ENCODE measurements at places on chromosomes 5 and 9.

- DNase-seq = no peak
Measured at GRCh38 chr9:3434594-3434993, 91.2 kb downstream of the RFX3 start.

DNA sequence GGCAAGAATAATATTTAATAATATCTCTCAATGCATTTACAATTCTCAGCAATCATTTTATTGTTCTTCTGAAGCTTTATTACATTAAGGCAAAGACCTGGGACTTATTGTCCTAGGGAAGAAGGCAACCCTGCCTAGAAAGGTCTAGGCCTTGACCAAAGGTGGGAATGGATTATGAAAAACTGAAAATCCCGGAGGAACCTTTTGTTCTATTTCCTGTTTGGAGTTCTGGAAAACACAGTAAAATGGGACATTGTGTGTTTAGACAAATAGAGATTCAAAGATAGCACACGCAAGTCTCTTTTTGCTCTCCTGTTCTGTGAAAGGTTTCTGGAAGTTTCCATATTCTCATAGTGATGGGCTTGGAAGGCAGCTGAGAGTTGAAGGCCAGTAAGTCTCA, 31.1 kb downstream of the BAAT start:
- no peak for DNase-seq

DNA sequence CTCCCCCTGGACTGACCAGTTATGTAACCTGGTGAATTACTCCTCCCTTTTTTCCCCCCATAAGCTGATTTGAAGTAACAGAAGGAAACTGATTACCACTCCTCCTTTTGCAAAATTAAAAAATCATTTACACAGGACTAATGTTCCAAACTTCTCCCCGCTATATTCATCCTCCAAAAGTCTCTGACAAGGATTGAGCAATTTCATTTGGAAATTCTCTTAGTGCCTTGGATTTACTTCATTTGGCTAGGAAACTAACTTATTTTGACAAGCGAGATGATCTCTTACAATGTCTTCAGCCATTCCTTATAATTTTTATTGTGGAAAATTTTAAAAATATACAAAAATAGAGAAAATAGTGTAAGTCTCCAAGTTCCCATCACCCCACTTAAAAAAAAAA, 15.4 kb upstream of the B4GALT1 start:
- no peak for DNase-seq

DNA sequence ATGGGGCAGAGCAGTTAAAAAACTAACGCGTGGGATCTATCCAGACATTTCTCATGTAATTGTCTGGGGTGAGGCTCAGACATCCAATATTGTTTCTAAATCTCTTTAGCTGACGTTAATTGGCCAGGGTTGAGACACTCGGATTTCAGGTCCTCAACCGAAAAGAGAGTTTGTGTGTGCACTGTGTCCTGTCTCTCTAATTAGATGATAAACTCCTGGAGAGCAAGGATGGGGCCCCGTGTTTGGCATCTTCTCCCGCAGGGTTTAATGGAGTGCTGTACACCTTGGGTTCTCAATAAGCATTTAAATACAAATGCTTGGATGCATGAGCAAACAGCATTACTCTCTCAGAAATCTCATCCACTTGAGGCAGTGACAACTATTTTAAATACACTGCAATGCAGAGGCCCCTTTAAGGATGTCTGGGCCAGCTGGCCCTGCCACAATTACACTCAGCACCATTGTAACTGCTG, 139.6 kb downstream of the MTX3 start:
- no peak for DNase-seq

DNA sequence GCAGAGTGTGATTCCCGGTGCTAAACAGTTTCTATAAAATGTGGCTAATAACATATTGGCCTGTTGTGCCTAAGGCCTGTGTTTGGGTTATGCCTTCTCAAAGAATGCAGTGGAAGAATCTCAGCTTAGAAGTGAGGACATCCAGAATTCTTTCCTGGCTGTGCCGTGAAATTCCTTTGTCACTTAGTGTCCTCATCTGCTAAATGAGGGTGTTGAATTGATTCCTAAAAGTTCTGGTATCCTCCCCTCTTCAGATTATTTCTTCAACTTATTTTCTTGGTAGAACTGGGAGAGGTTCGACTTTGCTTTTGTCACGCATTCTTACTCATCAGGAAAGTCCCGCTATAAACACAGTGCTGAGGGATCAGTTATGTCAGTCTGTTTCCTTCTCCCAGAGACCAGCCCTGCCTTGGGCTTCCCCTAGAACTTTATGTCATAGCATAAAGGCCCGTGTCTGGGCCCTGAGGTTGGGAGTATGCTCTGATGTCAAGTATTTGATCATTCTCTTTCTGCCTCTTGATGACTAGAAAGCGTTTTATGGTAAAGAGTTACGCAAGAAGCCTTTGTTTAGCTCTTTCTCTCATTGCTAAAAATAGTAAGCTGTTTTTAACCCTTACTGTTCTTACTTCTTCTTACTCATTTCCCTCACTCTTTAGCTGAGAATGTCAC, 29.5 kb downstream of the MTAP start:
- no peak for DNase-seq

GRCh38 chr5:171367424-171368370, 20.0 kb upstream of the NPM1 start:
- DNase-seq = no peak

DNA sequence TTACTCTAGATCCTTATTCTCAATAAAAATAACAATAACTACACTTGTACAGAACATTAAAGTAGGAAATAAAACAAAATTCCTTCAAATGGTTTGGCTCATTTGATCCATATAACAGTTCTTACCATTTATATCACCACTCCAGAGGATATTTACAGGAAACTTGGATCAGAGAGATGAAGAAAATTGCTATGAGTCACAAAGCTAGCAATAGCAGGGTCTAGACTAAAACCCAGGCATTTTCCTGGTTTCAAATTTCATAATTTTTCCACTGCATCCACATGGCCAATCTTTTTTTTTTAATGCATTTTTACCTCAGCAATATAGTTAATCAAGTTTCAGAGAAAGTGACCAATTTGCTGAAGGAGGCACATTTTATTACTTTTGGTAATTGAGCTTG, 299.2 kb downstream of the ELAVL2 start:
- DNase-seq = no peak

GRCh38 chr5:177123789-177124485, 9.6 kb upstream of the NSD1 start:
- no peak for DNase-seq
